ENCODE measurements at places on chromosomes 7 and 10. TPM values are rescaled to one million over a fixed set of nuclear protein-coding genes. Genes with fewer than 3 reads are reported as not detected.

DNA sequence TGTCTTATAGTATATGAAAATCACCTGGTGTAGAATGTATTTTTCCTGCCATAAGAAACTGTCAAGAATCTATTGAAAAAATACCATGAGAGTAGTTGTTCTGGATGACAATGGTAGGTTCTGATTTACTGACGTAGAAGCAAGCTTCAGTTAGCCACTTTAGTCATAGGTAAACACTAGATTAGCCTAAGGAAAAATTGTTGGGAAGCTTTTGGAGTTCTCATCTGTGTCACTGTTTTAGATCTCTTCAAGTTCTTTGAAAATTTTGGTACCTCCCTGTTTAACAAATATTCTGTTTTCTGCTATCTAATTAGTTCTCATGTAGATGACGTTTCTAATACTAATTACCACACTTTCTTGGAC, 131.8 kb downstream of the ADK start:
- no peak for DNase-seq

- peak; percentile 77 for DNase-seq
Measured at GRCh38 chr10:14009371-14010100, 321.2 kb downstream of the FRMD4A start.

Gene ABCC2
- total RNA-seq, result 0.69 TPM

- no peak for DNase-seq
Measured at GRCh38 chr7:39249635-39250152, 272.0 kb downstream of the POU6F2 start.

GRCh38 chr7:32761451-32762205, 129.9 kb downstream of the KBTBD2 start:
- no peak for DNase-seq

DNA sequence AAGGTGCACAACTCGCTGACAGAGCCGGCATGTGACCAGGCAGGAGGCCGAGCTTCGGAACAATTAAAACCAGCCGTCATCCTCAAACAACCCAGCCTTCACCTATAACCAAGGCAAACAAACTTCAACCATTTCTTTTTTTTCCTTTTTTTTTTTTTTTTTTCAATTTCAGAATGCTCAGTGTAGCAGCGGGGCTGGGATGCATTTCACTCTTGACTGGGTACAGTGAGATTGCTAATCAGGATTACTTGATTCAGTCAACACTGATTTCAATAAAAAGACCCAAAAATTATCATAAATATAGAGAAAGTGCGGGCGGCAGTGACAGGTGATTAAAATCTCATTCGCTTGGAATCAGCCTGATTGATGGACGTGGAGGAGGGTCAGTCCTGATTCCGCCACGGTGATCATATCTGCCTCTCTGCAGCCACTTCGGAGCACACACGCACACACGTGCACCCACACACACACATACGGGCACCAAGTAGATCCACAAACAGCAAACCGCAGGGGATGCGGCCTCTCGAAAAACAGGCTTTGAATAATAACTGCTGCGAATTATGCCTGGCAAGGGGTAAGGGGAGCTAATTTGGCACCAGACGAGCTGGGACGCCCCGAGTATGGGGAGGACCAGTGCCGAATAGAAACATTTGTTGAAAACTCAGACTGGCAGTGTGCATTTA, 31.2 kb downstream of the EBF3 start:
- DNase-seq, result no peak

DNA sequence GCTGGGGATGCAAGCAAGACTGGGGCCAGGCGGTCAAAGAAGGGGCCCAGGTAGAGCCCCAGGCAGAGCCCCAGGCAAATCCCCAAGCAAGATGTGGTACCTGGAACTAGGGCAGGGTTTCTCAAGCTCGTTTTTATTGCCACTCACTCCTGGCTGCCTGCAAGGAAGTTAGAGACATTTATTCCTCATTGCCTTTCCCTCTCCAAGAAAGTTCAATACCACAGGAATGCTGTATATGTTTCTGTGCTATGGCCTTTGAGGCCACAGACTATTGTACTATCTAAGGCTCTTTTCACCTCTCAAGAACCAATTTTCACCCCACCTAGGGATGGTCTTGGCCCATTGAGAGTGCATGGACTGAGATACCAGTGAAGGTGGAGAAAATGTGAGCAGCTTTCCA, 71.3 kb downstream of the TACC2 start:
- peak; percentile 3 for DNase-seq

Gene GRM3
- total RNA-seq, result not detected

DNA sequence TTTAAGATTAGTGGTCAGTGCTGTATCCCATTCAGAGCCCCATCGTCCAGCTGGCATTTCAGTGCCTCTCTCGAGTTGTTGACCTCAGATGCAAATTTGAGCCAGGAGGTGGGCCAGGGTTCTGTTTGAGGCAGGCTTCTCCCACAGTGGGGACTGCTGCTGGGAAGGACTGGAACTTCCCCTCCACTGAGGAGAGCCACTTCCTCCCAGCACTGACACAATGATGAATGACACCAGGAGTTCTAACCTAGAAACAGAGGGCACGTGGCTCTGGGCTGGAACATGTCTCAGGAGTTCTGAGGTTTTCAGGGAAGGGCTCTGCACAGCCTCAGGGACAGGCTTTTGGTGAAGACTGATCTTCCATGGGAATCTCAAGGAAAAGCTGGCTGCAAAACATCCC, 18.3 kb upstream of the BTBD16 start:
- DNase-seq, result peak; percentile 26

DNA sequence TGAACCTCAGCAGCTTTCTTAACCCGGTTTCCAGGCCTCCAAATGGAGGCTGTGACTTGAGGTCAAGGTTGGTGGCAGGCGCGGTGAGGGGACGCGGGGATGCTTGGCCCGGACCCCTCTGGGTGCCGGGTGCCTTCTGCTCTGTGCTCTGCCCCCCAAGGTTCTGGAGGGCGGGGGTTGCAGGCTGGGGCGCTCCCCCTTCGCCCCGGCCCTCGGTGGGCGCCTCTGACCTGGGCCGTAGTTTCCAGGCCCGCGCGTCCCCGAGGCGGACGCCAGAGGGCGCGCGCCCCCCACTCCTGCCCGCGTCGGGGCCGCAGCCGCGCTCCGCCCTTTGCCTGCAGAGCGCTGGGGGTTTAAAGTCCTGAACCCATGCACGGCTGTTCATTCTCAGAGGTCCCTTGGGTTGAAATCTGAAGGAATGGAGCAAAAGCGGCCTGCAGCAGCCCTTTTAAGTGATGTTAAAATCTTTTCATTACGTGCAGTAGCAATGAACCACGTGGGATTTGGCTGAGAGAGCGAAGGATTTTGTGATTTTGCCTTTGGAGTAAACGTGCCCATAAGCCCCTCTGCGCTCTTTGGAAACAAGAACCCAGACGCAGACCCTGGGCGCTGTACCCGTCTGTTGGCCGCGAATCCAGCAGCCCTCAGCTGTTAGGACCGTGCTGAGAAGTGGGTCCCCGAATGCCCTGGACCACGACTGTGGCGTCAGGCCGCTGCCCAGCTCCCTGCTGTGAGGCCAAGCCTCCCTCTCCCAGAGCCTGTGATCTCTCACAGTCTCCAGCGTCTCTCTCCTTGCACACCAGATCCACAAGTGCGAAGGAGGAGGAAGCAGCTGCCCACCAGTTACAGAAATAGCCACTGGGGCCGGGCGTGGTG, 135.0 kb downstream of the ACTR3B start:
- no peak for DNase-seq

- DNase-seq, result no peak
Measured at GRCh38 chr10:16491933-16492332, 29.7 kb downstream of the C1QL3 start.

DNA sequence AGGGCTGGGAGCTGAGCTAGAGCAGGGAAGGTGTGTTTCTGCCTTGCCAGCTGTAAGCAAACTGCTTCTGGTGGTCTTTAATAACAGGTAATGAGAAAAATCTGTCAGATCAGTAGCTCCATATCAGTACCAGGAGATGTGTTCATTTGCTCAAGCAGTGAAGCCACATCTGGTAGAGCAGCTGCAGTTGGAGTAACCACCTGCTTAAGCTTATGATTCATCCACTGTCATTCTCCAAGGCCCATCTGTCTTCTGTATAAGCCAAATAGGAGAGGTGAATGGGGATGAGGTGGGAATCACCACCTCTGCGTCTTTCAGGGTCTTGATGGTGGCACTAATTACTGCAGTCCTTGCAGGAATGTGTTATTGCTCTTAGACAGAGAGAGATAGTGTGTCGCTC, 18.4 kb upstream of the COBL start:
- DNase-seq, result no peak

- DNase-seq, result peak; percentile 63
Measured at GRCh38 chr7:125934539-125934938, 1004.9 kb upstream of the POT1 start.

GRCh38 chr10:79239275-79239779, 107.9 kb upstream of the PPIF start:
- DNase-seq, result peak; percentile 60

Gene TNRC18
- total RNA-seq, result 15.0 TPM

All from A172 (cell line).